Naive B cell (primary cell): ENCODE measurements at places on chromosomes 12 and 14. TPM values are rescaled to one million over a fixed set of nuclear protein-coding genes. Genes with fewer than 3 reads are reported as not detected.

The PTCSC3 gene
- not detected for polyA plus RNA-seq

The CCDC197 gene
- polyA plus RNA-seq: not detected

The ASCL1 gene
- not detected for polyA plus RNA-seq

The SLC10A1 gene
- not detected for polyA plus RNA-seq

GRCh38 chr14:72965249-72965648 lies 39.0 kb downstream of the DCAF4 start:
- H3K4me1 ChIP-seq: no peaks in the 10 kb centered on the region
- no peak overlapping the region for H3K4me3 ChIP-seq
- H3K27me3 ChIP-seq: no peaks in the 10 kb centered on the region
- H3K36me3 ChIP-seq: peaks cover 27% of the 10 kb centered on the region
- DNase-seq: no peak
- H3K27ac ChIP-seq: no peak overlapping the region

DNA sequence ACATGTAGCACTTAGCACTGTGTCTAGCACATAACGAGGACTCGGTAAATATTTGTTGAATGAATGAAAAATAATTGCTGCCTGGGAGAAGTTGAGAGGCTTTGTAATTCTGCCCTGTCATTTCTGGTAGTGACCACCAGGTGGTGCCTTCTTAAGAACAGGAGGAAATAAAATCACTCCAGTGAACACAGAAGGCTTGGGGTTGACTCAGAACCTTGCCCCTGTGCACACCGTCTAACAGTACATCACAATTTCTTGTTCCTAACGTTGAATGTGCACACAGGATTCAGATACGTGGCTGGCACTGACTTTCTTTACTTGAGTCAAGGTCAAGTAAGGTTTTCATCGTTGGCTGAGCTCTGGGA lies 91.8 kb downstream of the RGS6 start:
- peaks cover 43% of the 10 kb centered on the region for H3K27me3 ChIP-seq
- no peaks in the 10 kb centered on the region for H3K36me3 ChIP-seq
- H3K27ac ChIP-seq: no peak overlapping the region
- no peaks in the 10 kb centered on the region for H3K4me1 ChIP-seq

- H3K4me1 ChIP-seq: no peaks in the 10 kb centered on the region
- no peaks in the 10 kb centered on the region for H3K27me3 ChIP-seq
- DNase-seq: no peak
- no peak overlapping the region for H3K4me3 ChIP-seq
These were observed 30.4 kb upstream of the TRAF3 start for GRCh38 chr14:102746634-102747438.

DNA sequence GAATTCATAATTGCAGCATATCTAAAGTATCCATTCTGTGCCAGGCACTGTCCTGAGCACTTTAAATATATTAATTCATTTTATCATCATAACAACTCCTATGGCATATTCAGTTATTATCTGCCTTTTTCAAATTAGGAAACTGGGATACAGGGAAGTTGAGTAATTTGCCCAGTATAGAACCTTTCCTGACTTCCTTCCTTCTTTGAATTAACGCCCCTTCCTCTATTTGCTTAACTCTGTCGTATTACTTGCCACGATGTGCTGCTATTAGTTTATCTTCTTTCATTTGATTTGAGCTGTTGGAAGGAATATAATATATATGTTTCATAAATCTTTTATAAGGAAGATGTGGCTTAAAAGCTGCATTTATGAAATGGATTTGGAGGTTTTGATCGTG lies 25.4 kb upstream of the FAM177A1 start:
- H3K4me3 ChIP-seq: no peak overlapping the region
- no peak overlapping the region for H3K27ac ChIP-seq
- no peaks in the 10 kb centered on the region for H3K27me3 ChIP-seq

- peaks cover 6% of the 10 kb centered on the region for H3K36me3 ChIP-seq
- DNase-seq: peak; percentile 64
- peak overlapping the region; percentile 97 for H3K27ac ChIP-seq
- peaks cover 81% of the 10 kb centered on the region for H3K4me1 ChIP-seq
- H3K4me3 ChIP-seq: peak overlapping the region; percentile 70
These were observed 535 bp downstream of the BIN2 start for GRCh38 chr12:51323317-51323960.

DNA sequence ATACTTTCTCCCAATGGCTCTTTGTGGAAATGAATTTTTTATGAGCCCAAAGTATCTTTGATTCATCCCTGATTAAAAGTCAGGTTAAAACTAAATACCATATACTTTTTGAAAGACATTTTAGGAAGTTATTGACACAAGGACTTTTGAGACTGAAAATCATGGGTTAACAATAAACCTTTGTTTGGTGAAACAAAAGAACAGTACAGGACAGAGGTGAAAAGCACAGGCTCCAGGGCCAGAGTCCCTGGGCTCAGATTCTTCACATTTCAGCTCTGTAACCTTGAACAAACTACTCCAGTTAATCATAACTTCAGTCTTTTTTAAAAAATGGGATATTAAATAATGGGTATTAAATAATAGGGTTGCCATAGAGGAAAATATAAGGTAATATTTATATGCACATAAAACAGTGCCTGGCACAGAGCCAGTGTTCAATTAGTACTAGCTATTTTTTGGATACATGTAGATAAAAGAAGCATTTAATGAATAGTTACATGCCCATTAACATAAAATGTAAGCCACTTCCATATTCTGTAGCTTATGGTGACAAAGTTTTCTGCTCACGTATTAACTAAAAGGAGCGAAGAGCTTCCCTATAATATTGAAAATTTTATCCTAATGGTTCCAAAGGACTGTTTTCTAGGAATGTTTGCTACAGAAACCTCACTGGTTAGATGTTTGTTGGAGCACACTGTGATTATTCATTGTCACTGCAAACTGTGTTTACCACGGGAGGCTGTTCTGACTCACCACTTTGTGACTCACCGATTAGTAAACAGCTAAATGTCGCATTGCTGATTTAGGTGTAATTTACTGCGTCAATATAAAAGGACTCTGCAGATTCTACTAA lies 255.4 kb downstream of the DAD1 start:
- no peak for DNase-seq
- peaks cover 6% of the 10 kb centered on the region for H3K36me3 ChIP-seq
- H3K27me3 ChIP-seq: peaks cover 5% of the 10 kb centered on the region
- H3K27ac ChIP-seq: no peak overlapping the region

- H3K4me3 ChIP-seq: no peak overlapping the region
- DNase-seq: no peak
- H3K27ac ChIP-seq: no peak overlapping the region
- H3K27me3 ChIP-seq: no peaks in the 10 kb centered on the region
These were observed 32.0 kb downstream of the EAPP start for GRCh38 chr14:34507459-34507858.

DNA sequence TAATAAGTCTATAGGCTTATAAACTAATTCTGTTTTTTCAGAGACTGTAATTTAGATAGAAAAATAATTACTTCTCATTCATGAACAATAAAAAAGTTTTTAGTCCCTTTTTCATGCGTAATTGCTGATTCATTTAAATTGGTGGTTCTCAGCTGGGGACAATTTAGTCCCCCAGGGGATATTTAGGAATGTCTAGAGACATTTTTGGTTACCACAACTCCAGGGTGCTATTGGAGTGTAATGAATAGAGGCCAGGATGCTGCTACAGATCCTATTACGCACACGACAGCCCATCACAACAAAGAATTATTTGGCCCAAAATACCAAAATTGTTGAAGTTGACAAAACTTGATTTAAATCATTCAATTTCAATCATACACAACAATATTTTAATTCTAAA lies 22.8 kb upstream of the VCPKMT start:
- no peak overlapping the region for H3K27ac ChIP-seq
- H3K27me3 ChIP-seq: no peaks in the 10 kb centered on the region
- no peak for DNase-seq
- peaks cover 4% of the 10 kb centered on the region for H3K36me3 ChIP-seq
- no peak overlapping the region for H3K4me3 ChIP-seq

GRCh38 chr12:5139751-5140150 lies 96.1 kb downstream of the KCNA5 start:
- peaks cover 53% of the 10 kb centered on the region for H3K27me3 ChIP-seq
- H3K4me1 ChIP-seq: no peaks in the 10 kb centered on the region

GRCh38 chr12:111764120-111764821 lies 2.5 kb upstream of the ALDH2 start:
- peak overlapping the region; percentile 89 for H3K27ac ChIP-seq
- H3K36me3 ChIP-seq: peaks cover 4% of the 10 kb centered on the region
- DNase-seq: peak; percentile 46
- H3K4me1 ChIP-seq: peaks cover 55% of the 10 kb centered on the region
- no peaks in the 10 kb centered on the region for H3K27me3 ChIP-seq

- no peaks in the 10 kb centered on the region for H3K4me1 ChIP-seq
- no peak for DNase-seq
- H3K27me3 ChIP-seq: no peaks in the 10 kb centered on the region
- no peak overlapping the region for H3K27ac ChIP-seq
- no peaks in the 10 kb centered on the region for H3K36me3 ChIP-seq
These were observed 342.3 kb downstream of the SYT1 start for GRCh38 chr12:79206871-79207270.
